ENCODE measurements at places on chromosomes 7 and 10. TPM values are rescaled to one million over a fixed set of nuclear protein-coding genes. Genes with fewer than 3 reads are reported as not detected.

DNA sequence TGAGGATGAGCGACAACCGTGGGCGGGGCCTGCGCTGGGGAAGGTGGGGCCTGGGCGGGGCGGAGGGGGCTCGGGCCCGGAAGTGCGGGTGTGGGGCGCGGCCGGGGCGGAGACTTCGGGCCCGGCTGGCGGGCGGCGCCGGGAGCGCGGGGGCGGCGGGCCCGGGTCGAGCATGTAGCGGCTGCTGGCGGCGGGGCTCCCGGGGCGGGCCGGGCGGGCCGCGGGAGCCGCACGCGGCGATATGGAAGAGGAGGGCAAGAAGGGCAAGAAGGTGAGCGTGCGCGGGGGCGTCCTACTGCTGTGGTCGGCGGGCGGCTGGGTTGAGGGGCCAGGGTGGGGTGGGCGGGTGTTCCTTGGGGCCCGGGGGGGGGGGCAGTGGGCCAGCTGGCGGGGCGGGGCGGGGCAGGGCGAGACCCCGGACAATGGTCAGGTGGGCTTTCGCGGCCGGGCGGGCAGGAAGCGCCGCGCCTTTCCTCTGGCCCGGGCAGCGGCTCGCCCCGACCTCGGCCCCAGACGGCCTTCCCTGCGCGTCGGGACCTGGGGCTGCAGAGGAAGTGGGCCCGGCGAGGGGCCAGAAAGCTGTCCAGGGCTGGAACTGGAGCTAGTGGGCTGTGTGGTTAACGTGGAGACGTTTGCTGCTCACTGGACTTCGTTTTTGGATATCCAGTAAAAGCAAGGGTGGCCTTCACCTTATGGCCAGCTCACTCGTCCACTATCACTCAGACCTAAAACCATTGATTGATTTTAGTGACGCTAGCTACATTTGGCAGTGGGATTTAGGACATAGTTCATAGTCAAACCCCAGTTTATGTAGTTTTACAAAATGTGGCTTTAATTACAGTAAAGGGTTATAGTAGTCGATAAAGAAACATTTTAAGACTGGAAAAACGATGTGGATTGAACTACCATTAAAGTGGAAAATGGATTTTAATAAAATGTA, at the start of gene CCM2:
CCM2 (plus strand) TSS at position 109 of the 940 bp plus-strand sequence; CDS start at position 242, 133 bp downstream.
- DNase-seq = peak; percentile 79

DNA sequence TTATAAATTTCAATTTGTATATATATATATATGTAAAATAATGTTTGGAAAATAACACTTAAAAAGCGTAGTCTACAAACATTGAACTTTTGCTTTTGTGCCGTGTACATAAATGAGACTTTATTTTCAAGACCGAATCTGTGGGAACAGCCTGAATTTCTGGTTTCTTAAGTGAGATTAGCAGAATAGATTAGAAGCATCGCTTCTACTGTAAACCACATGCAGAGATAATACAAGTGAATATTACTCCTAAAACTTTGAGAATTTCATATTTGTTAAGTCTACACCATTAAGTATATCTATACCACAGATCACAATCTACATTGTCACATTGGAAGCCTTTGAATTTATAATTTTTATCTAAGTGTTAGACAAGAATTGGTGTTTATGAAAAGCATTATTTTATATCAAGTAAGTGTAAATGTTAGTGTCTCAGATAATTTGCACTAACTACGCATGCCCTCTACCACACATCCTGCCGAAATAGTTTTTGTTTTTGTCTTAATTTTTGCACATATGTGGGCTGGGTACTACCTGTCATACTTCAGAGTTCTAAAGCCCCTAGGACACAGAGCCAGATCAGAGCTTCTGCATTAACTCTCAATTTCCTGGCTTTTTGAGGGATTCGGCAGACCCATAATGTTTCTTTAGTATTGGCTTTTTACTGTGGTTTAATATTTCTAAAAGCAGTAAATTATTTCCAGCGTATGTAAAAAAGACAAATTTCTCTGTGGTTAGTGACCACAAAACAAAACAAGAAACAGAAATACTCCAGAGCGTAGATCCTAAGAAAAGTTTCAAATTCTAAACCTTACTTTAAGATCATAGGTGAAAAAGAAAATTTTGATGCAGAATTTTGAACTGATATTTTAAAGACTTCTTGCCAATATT, 20.0 kb downstream of the TWIST1 start:
- no peak for DNase-seq

Gene ANKRD30A
- total RNA-seq = not detected

DNA sequence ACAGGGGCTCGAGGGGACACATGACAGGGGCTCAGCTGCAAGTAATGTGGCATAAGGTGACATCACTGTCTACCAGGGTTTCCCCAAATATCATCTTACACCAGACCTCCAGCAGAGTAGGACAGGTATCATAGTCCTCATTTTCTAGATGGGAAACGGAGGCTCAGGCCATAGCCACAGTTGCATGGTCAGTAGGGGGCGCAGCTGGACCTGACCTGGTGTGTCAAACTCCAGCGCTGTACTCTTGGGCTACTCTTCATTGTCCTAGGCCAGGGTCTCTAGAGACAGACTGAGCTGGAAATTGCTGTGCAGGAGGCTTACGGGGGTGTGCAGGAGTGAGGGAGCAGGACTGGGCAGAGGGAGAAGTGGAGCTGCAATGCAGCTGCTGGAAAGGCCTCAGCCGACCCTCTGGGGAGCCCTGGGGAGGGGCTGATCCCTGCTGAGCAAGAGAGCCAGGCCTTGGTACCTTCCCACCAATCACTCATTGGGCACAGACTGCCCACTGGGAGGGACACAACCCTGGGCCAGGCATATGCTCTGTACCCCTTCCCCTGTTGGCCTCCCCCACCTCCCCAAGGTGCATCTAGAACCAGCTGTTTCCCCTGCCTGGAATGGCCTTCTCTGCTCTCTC, 89.9 kb downstream of the CDH23 start:
- peak; percentile 76 for DNase-seq

DNA sequence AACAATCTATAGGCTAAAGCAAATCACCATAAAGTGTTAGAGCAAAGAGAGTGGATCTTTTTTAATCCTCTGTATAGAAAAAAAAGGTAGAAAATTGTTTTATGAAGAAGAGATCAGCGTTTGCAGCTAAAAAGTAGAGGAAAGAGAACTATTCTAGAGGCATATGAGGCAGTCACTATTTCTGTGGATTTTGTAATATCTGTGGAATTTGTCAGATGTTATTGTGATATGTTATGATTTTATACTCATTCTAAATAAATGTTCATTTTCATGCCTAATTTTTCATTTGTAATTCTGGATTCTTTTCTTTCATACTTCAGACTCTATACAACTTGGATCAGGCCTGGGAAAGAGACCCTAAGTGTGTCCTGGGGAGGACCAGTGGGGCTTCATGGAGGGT, 295.0 kb upstream of the LYZL1 start:
- DNase-seq = no peak

Gene ZNF804B
- not detected for total RNA-seq

Gene UNCX
- 6.4 TPM for total RNA-seq

Measured in cardiac muscle cell (in vitro differentiated cells and primary cell).